Pericardium fibroblast (primary cell): ENCODE measurements at places on chromosomes 7 and 10. TPM values are rescaled to one million over a fixed set of nuclear protein-coding genes. Genes with fewer than 3 reads are reported as not detected.

The MLXIPL gene
- 0.34 TPM in 1 of 2 replicates, not detected in the other for total RNA-seq

The CCAR1 gene
- total RNA-seq: 17.4 and 31.2 TPM in 2 replicates

The HIF1AN gene
- 4.7 and 7.6 TPM in 2 replicates for total RNA-seq

The PTPN20 gene
- 1.0 TPM in 1 of 2 replicates, not detected in the other for total RNA-seq

The ZPBP gene
- total RNA-seq: not detected in 2 replicates

The MRPS17 gene
- total RNA-seq: 12.0 and 12.9 TPM in 2 replicates

The ATG9B gene
- total RNA-seq: 0.12 TPM in 1 of 2 replicates, not detected in the other

The XRCC2 gene
- 0.09 and 0.12 TPM in 2 replicates for total RNA-seq

The ZP3 gene
- 1.4 and 6.5 TPM in 2 replicates for total RNA-seq

The PAPSS2 gene
- total RNA-seq: 44.3 and 124 TPM in 2 replicates

The FGFBP3 gene
- 0.12 and 0.26 TPM in 2 replicates for total RNA-seq

The PALD1 gene
- 0.12 and 3.7 TPM in 2 replicates for total RNA-seq

The SLC39A12 gene
- not detected in 2 replicates for total RNA-seq

The ARMS2 gene
- not detected in 2 replicates for total RNA-seq

The SDK1 gene
- 2.4 and 2.5 TPM in 2 replicates for total RNA-seq

The GOLGA7B gene
- not detected in 2 replicates for total RNA-seq

The NAT16 gene
- not detected in 2 replicates for total RNA-seq

The CALCR gene
- total RNA-seq: not detected in 2 replicates

The CISD1 gene
- 12.3 and 19.0 TPM in 2 replicates for total RNA-seq

The SFTPA1 gene
- not detected in 2 replicates for total RNA-seq

The RPP38 gene
- total RNA-seq: 14.2 and 14.9 TPM in 2 replicates

The TMEM184A gene
- total RNA-seq: not detected in 2 replicates

The CYP3A4 gene
- not detected in 2 replicates for total RNA-seq

The GPR85 gene
- 0.35 and 7.6 TPM in 2 replicates for total RNA-seq

The CCDC136 gene
- total RNA-seq: 0.77 and 5.5 TPM in 2 replicates

The DDC gene
- total RNA-seq: not detected in 2 replicates

The AGMO gene
- total RNA-seq: 0.26 TPM in 1 of 2 replicates, not detected in the other

The CYP26A1 gene
- not detected in 2 replicates for total RNA-seq

The SPDYE2B gene
- total RNA-seq: not detected in 2 replicates

The PDZD7 gene
- 0.35 and 1.4 TPM in 2 replicates for total RNA-seq

The UBTD1 gene
- 37.8 and 52.3 TPM in 2 replicates for total RNA-seq

The PAX4 gene
- not detected in 2 replicates for total RNA-seq

The TMEM213 gene
- total RNA-seq: not detected in 2 replicates

The FAM25G gene
- total RNA-seq: not detected in 2 replicates

The ANKRD61 gene
- total RNA-seq: 0.09 TPM in 1 of 2 replicates, not detected in the other

The ZEB1 gene
- total RNA-seq: 42.6 and 58.4 TPM in 2 replicates

The LRRC18 gene
- not detected in 2 replicates for total RNA-seq

The CFAP46 gene
- 1.9 and 2.6 TPM in 2 replicates for total RNA-seq
